ENCODE measurements at places on chromosomes 11 and 22.

DNA sequence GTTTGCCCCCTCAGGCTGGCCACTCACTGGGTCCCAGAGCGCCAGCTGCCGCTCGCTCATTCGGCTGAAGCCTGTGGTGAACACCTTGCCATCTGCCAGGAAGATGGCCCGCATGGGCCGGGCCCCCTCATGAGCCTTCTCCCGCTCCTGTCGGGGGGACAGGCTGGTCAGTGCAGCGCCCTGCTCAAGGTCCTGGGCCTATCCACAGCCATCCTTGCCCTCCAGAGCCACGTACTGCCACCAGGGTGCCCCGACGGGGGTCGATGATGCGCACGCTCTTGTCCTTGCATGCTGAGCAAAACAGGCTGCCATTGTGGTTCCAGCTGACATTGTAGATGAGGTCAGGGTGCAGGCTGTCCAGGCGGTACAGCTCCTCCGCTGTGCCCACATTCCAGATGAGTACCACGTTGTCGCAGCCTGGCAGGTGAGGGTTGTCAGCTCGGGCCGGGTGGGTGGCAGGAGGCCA, 2.1 kb downstream of the CORO1B start:
- peak; percentile 25 for DNase-seq

GRCh38 chr11:57219021-57219627, 17.9 kb downstream of the APLNR start:
- no peak for DNase-seq

- no peak for DNase-seq
Measured at GRCh38 chr22:20229916-20230775, 38.0 kb downstream of the RTN4R start.

DNA sequence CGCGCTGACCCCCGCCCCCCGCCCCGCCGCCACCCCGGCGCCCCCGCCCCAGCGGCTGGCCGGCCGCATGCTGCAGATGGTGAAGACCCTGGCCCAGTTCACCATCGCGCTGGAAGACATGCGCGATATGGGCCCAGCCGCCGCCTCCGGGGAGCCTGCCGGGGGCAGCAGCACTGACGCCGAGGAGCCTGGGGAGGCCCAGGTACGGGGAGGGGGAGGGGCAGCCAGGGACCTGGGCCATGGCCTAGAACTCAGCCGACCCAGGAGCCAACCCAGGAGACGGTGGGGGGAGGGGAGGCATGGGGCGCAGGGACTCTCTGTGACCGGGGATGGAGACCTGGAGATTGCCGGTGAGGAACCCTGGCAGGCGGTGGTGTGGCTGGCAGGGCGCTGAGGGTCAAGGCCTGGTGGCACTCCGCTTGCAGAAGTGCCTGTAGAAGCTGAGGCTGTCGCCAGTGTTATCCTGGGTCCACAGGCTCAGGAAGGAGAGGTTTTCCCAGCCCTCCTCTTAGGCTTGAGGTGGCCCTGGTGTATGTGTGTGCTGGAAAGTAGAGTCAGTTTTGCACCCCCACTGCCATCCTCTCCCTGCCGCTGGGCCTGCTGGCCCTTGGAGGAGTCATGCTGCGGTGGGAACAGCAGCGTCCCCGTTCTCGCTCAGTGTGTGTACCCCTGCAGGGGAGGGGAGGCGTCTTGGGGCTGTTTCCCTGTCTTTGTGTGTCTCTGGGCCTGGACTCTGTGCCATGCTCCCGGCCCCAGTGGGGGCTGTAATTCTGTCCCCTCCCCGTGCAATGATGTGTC, 32.9 kb upstream of the RELT start:
- no peak for DNase-seq

GRCh38 chr11:95486466-95486865, 255.5 kb upstream of the SESN3 start:
- DNase-seq = no peak

DNA sequence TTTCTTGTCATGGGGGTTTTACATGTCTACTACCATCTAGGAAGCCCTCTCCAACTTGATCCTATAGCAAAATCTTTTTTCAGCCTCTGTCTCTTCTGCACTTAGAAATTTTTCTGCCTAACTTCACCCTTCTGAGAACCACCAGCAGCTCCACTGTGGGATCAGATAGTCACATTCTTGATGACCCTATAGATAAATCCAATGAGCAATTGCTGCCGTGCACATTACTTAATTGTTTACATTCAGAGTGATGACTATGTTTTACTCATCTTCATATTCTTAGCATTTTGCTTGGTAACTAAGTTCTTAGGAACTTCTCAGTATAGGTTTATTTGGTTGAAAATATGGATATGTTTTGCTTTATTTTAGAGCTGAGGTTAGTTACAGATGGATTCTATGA, 12.4 kb upstream of the ETS1 start:
- DNase-seq = no peak

DNA sequence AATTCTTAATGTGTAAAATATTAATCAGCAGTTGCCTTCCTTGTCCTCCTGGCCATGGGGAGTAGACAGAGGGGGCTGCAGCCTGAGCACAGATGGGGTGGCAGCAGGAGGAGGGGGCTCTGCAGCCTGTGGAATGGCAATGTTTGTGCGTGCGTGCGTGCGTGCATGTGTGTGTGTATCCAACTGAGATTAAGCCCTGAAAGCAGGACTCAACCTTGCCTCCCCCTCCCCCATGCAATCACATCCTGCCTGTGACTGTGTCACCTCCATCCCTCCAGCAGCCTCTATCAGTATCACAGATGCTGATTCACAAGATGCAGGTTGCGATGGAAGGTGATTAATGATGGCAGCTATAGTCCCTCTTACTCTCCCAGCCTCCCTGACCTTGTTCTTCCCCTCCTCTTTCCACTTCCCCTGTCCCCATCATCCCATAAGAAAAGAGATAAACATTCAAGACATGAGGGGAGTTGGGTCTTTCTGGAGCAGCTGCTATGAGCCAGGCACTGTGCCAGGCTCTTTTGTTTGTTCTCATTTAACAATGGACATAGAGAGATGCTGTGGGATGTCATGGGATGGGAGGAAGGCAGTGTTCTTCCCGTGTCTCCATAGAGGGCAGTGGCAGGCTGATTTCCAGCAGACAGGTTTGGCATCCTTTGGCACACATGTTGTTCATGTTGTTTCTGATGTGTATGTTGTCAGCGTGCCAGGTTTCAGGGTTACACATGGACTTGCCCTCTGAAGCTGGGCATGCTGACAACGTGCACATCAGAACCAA, 43.8 kb upstream of the NECTIN1 start:
- no peak for DNase-seq

GRCh38 chr11:67530282-67530592, 7.0 kb upstream of the CABP2 start:
- DNase-seq = no peak

- no peak for DNase-seq
Measured at GRCh38 chr11:117606211-117606610, 190.8 kb downstream of the DSCAML1 start.

- DNase-seq = no peak
Measured at GRCh38 chr11:44728491-44728910, 1.7 kb downstream of the TSPAN18 start.

DNA sequence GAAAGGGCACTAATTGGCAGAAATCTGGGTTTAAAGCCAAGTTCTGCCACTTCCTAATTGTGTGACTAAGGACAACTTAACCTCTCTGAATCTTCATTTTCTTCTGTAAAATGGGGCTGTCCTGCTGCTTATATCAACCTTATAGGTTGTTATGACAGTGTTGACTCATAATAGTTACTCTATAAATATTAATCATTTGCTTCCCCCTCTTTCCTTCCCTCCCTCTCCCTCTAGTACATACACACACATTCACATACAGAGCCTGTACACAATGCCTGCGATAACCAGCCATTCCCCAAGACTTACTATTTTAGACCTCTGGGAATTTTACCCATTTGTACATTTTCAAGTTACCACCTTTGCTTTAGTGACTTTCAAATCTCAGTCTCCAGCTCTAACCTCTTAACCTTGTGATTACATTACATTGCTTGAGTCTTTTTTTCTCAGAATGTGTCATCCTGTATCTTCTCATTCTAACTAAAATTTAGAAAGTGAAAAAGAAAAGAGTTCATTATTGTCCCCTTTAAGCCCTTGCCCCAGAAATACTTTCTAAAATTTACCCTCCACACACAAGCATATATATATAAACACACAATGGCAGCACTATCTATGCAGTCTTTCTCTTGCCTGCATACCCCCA, 31.9 kb downstream of the GDPD4 start:
- DNase-seq = no peak

- DNase-seq = no peak
Measured at GRCh38 chr11:112364962-112365481, 104.4 kb upstream of the PLET1 start.

DNA sequence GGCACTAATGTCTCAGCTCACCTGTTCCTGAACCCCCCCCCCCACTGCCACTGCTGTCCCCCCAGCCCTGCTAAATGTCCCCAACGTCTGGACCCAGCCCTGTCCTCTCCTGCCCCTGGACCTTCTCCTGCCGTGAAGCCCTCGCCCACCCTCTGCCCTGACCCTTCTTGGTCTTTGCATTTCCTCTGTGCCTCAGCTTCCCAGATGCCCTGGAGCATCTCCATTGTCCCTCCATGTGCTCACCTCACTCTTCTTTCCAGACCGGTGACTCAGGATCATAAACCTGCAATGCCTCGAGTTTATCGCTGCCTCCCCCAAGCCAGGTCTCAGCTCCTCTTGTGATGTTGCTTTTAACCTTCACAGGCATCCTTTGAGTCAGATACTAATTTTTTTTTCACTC, 416.4 kb downstream of the BRD1 start:
- no peak for DNase-seq

DNA sequence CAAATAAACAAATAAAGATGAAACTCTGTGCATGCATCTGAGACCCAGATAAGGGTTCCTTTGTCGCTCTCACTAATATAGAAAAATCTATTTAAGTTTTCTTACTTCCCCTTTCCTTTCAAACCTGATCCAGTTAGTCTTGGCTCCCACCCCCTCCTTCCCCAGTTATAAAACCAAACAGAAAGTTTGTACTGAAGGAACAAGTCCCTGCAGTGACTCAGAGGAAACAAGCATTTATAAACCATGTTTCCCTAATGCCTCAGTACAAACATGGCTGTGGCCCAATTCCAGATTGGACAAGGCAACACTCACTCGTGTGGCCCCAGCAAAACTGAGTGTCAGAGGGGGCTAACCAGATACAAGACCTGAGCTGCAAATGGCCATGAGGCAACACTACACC, 65.5 kb upstream of the ARHGAP20 start:
- DNase-seq = peak; percentile 1

GRCh38 chr11:7657306-7658025, 15.8 kb downstream of the CYB5R2 start:
- peak; percentile 16 for DNase-seq

- no peak for DNase-seq
Measured at GRCh38 chr22:49749885-49750510, 77.7 kb downstream of the BRD1 start.

DNA sequence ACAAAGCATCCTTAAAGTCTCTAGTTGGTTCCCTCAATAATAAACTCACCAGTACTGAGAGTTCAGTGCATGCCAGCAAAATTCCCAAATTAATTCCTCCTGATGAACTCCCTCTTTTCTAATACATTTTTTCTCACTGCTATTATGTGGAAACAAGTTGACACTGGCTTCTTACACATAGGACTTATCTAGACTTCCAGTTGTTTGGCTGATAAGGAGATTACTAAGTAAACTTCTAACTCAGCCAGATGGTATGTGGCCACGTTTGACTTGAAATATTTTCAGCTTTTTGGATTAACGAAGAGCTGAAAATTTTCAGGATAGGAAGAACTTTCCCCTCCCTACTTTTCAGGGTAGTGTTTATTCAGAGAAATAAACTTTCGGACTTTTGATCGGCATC, 1154.2 kb upstream of the TENM4 start:
- no peak for DNase-seq

DNA sequence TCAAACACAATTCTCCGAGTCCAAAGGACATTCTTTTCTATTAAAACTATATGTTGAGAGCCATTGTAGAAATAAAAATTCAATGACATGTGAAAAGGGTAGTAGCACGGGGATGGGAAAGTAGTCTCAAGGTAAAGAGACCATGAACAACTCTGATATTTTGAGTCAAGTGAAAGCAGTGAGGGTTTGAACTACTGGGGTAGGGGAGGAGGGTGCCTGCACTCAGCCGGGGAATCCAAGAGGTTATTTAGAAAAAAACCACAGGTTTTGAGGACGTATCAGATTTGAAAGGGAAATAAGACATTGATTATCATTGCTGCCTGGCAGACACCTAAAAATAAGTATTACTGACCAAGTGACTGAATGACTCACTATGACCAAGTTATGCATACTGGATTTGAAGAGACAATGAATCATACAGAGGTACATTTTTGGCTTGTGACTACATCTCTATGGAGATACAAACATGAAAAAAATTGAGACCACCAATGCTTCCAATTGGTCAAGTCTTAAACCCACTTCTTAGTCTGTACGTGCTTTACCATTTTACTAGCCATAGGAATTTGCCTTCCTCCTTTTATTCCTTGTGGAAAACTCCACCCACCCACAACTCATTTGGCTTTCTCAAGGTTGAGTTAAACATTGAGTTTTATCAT, 2.2 kb upstream of the OR52H1 start:
- DNase-seq = no peak

DNA sequence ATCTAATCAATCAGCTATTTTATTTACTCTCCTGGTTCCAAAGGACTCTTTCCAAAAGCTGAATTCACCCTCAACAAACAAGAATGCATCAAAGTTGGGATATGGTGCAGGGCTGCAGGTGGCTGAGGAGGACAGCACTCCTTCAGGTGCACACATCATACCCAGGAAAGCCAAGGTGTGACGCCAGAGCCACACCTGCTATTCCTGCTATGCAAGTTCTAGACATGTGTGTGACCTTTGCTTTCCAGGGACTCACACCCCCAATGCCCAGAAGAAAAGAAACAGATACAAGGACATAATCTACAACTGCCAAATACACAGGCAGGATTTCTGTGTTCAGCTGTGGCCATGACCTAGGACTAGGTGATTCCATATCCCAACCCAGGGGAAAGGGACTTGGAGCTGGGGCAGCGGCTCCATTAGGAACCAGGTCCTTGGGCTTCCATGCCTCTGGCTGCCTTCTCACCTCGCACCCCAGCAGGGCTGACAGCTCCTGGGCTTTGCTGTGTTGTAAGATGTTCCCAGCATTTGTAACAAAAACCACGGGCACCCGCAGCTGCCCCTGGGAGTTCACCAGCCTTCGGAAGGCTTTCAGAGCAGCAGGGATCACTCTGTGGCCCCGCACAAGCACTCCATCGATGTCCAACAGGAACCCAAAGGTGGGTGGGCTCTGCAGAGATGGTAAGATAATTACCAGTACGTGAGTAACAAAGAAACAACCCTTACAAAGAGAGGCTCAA, 9.8 kb downstream of the HDHD5 start:
- DNase-seq = no peak

Data from naive B cell (primary cell).